ENCODE measurements at places on chromosomes 16 and 17.

DNA sequence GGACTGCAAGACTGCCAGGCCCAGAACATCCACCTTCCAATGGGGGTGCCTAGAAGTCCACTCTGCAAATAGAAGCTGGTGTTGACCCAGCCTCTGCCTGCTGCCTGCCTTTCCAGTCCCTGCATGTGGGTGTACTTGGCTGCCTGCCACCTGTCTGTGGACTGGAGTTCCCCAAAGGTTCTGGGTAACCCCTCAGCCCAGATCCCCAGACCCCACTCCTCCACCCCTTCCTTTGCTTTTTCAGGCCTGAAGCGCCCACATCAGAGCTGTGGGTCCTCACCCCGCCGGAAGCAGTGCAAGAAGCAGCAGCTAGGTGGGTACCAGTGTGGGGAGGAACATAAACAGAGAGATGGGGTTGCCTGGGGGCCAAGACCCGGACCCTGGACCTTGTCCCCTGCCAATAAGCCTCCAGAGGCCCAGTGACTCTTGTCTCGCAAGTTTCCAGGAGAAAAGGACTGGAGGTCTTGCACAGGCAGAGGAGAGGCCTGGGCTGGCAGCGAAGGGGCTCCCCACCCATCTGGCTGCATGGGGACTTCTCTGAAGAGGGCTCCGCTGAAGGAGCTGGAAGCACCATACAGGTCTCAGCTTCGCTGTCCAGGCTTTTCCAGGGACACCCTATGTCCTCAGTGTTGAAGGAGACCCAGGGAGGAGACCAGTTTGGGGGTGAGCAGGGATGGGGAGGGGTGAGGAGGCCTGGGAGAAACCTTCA is 34.3 kb downstream of the NLRC5 start:
- DNase-seq: no peak

DNA sequence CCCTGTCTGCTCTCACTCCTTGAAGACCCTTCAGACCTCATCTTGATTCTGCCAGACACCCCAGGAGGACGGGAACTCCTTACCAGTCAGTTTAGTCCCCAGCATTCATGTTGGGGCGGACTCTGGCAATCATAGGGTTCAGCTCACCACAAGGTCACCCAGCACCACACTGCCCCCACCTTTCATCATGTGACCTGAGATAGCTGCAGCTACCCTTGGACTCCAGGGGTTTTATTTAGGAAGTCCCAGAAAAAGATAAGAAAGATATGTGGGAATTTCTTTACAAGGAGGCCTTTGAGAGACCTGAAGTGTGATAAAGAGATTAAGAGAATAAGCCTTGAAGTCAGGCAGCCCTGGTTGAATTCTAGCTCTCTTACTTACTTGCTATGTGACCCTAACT is 59.8 kb upstream of the NLK start:
- DNase-seq: no peak

- no peak for DNase-seq
Measured at GRCh38 chr17:48555258-48556228, 10.6 kb upstream of the HOXB2 start.

DNA sequence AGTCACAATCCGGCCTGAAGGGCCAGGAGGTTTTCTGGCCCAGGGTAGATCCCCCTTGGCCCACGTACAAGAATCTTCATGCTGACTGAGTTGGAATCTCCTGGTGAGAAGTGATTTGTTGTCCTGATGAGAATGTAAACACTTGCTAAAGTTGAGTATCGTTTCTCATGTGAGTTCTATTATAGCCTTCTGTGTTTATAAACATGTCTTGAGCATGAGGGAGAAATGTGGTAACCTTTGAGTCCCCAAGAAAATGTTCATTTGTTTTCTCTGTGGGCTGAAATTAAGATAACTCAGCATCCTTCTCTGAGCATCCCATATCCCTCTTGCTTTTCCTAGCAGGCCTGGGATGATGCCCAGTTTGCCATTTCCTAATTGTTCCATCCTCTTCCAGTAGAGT is 204.8 kb downstream of the FTO start:
- no peak for DNase-seq

DNA sequence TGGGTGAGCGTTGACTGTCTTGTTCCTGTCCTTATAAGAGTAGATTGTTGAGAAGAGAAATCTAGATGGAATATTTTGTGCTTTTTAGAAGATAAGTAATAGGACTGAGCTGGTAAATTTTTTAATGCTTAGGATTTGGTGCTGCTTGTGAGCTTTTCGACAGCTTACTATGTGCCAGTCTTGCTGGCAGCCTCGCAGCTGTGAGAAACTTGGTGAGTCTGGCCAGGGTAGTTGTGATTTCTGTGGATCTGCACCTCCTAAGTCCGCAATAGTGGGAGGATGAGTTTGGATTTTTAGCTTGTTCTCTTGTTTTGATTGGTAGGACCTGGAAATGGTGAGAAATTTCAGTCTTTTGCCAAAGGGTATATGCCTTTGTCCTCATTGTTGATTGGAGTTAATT is 3.6 kb downstream of the SOCS7 start:
- no peak for DNase-seq

DNA sequence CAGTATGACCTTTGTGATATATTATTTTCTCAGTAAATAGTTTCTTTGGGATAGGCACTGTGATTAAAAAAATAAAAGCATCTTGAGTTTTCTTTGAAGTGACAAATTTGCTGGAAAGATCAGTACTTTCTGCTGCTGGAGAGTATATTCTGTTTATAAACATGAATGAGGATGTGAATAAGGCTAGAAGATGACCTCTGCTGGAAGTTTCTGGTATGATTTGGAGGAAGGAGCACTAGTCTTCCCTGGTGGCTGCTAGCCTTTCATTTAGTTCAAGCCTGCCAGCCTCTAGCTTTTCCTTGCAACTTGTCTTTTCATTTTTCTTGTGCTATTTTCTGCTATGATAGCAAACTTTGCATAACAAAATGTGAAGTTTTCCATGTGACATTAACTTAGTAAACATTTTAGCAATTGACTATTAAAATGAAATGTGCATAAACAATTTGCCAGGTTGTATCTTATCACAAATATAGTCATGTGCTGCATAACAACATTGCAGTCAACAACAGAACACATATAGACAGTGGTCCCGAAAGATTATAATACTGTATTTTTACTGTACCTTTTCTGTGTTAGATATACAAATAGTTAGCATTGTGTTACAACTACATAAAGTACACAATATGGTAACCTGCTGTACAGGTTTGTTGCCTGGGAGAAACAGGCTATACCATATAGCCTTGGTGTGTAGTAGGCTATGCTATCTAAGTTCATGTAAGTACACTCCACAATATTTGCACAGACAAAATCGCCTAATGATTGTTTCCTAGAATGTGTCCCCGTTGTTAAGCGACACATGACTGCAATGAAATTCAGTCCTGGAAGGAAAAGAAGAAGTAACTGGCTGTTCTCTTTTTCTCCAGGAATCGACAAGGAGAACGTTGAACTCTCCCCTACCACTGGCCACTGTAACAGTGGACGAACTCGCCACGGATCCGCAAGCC is 18.1 kb upstream of the RAB11FIP4 start:
- no peak for DNase-seq

DNA sequence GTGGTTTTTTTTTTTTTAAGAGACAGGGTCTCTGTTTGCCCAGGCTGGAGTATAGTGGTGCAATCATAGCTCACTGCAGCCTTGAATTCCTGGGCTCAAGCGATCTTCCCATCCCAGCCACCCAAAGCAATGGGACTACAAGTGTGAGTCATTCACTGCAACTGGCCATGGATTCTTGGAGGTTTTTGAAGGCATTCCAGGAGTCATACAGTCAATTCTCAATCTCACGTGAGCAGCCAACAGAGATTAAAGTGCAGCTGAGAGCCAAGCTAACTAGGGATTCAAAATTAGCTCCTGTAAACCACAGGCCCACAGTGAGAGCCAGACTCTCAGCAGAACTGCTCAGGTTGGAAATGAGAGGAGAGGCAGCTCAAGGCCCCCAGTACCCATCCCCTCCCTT is 30.2 kb downstream of the XPO6 start:
- DNase-seq: no peak

- DNase-seq: no peak
Measured at GRCh38 chr17:1648173-1648962, 1.3 kb downstream of the RILP start.

DNA sequence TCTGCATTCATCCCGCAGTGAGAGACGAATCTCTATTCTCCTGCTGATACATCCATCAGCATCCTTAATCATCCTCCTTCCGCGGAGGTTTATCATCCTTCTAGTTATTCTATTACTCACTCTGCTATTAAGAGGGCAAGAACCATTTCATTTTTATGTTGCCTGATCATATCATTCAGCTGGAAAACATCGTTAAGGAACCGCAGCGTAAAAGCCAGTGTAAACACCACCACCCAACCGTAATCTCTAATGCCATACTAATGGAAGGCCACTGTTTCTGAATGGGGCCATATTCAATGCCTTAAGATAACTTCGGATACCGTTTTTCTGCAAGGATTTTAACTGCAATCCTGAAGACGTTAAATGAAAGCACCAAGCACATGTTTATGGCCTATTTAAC is 36.7 kb upstream of the ERCC4 start:
- DNase-seq: no peak

- no peak for DNase-seq
Measured at GRCh38 chr16:23577493-23577892, 18.6 kb downstream of the NDUFAB1 start.

- DNase-seq: no peak
Measured at GRCh38 chr16:50613964-50614474, 65.8 kb downstream of the NKD1 start.

GRCh38 chr17:40093580-40094201 is 6.7 kb downstream of the NR1D1 start:
- no peak for DNase-seq

DNA sequence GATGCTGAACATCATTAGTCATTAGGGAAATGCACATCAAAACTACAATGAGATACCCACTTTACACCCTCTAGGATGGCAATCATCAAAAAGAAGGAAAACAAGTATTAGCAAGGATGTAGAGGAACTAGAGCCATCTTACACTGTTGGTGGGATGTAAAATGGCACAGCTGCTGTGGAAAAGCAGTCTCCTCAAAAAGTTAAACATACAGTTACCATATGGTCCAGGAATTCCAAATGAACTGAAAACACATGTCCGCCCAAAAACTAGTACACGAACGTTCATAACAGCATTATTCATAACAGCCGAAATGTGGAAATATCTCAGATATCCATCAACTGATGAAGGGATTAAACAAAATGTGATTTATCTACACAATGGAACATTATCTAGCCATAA is 7.0 kb downstream of the FBF1 start:
- DNase-seq: no peak

GRCh38 chr17:50316016-50316587 is 29.8 kb upstream of the XYLT2 start:
- no peak for DNase-seq

DNA sequence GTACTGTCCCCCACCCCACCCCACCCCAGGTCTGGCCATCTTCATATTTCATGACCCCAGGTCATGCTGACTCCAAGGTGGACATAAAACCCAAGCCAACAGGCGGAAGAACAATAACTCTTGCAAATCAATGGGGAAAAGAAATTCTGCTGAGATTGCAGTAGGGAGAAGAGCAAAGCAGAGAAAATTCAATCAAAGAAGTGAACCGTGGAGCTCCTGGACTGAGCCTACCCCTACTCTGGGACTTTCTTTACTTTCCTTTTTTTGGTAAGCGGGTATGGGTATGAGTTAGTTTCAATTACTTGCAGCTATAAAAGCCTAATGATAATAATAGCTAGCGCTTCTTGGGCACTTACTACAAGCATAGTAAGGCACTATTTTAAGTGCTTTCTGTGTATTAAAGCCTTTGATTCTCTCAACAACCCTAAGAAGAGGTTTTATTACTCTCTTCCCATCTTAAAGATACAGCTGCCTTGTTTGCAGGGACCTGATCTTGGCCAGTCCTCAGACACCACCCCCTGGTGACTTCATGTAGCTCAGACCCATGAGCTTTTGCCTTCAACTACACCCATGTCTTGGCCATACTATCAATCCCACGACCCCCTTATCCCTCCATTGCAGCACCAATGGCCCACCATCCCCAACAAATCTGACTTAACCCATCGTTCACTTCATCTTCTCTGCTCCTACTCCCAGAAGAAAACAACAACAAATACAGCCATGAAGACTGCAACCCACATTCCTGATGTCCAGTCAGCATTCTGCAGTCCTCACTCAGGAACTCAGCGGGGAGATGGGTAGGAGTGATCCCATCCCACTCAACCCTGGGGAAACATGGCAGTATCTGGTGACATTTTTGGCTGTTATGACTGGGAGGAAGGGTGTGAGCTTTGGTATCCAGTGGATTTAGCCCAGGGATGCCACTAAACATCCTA is 4.4 kb downstream of the GGA2 start:
- DNase-seq: no peak

GRCh38 chr16:3835089-3835602 is 45.4 kb downstream of the CREBBP start:
- no peak for DNase-seq

DNA sequence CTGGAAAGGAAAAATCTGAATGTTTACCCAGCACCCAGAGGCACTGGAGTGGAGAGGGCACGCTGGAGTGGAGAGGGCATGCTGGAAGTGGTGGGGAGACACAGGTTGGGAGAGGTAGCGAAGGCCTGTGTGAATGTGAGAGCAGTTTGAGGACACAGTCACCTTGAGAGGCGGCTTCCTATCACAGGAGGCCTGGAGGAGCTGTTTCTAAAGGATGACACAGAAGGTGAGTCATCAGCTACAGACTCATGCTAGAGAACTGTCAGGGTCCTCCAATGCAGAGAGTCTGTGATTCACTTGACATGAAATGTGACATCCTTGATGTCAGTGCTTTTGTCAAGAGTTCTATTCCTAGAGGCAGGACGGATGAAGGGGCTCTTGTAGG is 13.8 kb downstream of the CTRL start:
- DNase-seq: no peak

- no peak for DNase-seq
Measured at GRCh38 chr16:14028202-14028601, 42.9 kb upstream of the MRTFB start.

DNA sequence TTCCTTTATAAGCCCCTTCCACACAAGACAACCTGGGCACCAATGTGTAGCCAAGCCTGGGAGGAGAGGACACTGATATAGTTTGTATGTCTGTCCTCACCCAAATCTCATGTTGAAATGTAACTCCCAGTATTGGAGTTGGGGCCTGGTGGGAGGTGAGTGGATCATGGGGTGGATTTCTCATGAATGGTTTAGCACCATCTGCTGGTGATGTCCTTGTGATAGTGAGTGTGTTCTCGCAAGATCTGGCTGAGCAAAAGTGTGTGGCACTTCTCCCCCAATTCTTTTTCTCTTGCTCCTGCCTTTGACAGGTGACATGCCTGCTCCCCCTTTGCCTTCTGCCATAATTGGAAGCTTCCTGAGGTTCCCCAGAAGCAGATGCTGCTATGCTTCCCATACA is 135.8 kb downstream of the USP31 start:
- no peak for DNase-seq

GRCh38 chr16:87778476-87778829 is 12.7 kb upstream of the KLHDC4 start:
- no peak for DNase-seq

DNA sequence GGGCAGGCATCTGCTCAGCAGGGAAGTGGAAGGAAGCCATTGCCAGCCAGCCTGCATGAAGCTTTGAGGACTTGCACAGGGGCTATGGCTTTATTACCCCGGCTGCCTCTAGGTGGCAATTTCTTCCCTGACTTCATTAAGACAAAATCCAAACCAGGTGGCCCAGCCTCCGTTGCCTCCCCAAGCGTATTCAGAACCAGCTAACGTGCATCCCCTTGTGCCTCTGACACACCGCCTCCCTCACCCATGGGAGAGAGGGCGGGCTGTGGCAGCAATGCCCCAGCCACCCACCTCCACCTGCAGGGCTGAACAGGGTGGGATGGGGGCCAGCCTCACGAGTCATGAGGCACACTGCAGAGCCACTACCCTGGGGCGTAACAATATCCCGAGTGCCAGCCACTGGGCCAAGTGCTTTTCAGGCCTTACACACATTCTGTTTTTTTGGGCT is 6.8 kb downstream of the KIFC3 start:
- DNase-seq: no peak
